ENCODE measurements at places on chromosomes 2 and 18.

GRCh38 chr2:79124907-79125720 is 4.8 kb downstream of the REG1A start:
- no peak for DNase-seq

- DNase-seq, result no peak
Observed at GRCh38 chr2:124774781-124775180, 749.7 kb downstream of the CNTNAP5 start.

DNA sequence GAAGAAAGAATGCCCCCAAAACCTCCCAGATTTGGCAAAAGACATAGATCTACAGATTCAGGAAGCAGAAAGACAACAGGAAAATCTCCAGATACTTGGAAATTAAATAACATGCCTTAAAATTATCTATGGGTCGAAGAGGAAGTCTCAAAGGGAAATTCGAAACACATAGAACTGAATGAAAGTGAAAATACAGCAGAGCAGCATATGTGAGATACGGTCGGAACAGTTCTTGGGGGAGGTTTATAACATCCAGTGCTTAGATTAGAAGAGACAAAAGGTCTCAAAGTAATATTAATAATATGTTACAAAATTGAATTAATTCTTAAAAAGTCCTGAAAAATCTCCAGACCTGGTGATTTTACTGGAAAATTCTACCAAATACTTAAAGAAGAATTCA is 14.3 kb downstream of the KCNG2 start:
- no peak for DNase-seq

GRCh38 chr18:46035696-46036680 is 36.1 kb downstream of the PSTPIP2 start:
- no peak for DNase-seq
